Stimulated activated effector memory CD8-positive, alpha-beta T cell treated with anti-CD3 and anti-CD28 coated beads, Interleukin-12 subunit alpha, Interleukin-12 subunit beta, amount 100 ng/mL, for 72 hours (primary cell): ENCODE measurements at places on chromosomes 4 and X.

DNA sequence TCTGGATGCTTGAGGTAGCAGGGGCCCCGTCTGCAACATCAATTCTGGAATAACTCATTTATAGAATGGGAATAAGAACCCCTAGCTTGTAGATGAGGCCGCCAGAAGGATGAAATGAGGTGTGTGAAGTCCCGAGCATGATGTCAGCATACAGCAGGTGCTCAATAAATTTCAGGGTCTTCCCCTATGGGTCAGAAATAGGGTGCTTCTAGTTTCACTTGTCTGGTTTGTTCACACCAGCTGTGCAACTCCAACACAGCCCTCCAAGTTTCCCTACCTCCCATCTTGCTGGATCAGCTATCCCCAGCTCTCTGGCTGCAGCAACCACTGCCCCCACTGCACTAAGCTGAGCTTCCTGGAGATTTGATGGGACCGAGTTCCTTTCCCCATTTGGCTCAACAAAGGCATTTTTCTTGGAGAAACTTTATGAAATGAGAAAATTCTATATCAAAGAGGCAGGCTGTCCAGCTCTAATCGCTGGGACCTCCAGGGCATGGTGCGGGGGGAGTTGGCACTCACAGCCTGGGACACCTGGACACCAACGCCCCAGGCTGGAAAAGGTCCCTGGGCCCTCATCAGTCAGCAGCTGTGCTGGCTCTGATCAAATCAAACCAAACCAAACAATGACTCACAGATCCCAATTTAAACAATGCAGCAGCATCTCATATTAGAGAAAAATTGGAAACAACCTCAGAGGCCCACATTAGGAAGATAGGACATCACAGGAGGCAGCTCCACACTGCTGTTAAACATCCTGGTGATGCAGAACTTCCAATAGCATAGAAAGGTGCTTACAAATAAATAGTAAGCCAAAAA lies 13.3 kb downstream of the SLC2A9 start:
- DNase-seq: no peak

DNA sequence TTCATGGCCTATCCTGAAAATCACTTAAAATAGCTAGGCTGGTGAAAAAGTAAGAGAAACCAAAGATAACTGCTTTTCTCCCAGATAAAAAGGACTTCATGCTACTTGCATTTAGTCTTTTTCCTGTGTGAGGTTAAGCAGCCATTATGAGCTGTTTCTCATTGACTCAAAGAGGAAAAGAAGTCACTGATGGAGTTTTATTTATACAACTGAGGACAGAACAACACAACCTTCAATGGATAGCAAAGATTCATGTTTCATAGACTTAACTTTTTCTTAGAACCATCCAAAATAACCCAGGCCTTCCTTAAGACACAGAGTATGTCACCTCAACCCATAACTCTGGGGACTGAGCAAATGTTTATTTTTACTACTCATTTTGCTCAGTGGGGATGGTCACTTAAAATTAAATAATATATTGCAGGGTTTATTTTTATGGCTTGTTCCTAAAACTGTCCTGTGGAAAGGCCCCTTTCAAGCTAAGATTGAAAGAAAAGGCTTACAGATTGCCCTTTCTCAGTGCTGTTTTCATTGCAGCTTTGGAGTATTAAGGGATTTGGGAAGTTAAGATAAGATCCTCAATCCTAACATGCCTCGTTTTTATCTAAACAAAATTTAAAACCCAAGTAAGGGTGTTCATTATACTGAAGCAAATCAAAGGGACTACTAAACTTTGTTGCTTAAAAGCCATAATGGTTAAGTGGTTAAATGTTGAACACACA lies 252.6 kb upstream of the MAD2L1 start:
- DNase-seq: no peak

DNA sequence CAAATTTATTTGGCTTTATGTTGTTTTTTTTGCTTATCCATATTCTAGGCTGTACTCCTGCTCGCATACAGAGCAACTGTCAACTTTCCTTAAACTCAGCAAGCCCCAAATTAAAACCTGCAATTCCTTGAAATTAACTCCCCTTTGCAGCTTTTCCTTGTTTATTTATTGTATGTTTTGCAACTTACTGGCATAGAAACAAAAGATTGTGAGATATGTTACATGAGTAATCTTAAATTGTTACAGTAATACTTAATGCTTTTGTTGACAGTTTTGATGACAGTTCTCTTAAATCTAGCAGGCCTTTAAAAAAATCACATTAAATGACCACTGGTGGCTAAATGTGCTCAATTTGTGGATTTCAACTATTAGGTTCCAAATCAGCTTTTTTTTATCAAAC lies 4.5 kb downstream of the DDX3X start:
- DNase-seq: no peak

- DNase-seq: no peak
Measured at GRCh38 chr4:3826247-3827172, 60.3 kb downstream of the ADRA2C start.

- no peak for DNase-seq
Measured at GRCh38 chrX:2317527-2318055, 183.2 kb downstream of the DHRSX start.

GRCh38 chrX:133402042-133402453 lies 13.2 kb downstream of the GPC4 start:
- no peak for DNase-seq

DNA sequence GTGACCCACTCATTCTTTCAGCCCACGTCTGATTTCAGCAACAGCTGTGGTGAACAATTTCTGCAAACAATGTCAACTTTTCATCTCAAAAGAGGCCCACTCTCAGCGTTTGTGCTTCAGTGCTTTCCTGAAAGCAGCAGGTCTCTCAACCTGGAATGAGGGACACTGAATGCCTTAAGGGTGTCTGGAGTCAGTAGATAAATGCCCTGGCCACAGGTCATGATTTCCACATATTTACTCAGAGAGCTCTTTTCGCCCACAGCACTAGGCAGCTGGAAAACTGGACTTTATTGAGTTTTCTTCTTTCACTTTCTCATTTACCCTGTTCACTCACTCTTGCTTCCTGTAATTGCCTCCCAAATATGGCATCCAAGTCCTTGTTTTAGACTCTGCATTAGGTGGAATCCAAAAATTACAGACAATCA lies 52.8 kb downstream of the NPFFR2 start:
- no peak for DNase-seq

- DNase-seq: no peak
Measured at GRCh38 chr4:14874990-14875389, 127.3 kb upstream of the CPEB2 start.

DNA sequence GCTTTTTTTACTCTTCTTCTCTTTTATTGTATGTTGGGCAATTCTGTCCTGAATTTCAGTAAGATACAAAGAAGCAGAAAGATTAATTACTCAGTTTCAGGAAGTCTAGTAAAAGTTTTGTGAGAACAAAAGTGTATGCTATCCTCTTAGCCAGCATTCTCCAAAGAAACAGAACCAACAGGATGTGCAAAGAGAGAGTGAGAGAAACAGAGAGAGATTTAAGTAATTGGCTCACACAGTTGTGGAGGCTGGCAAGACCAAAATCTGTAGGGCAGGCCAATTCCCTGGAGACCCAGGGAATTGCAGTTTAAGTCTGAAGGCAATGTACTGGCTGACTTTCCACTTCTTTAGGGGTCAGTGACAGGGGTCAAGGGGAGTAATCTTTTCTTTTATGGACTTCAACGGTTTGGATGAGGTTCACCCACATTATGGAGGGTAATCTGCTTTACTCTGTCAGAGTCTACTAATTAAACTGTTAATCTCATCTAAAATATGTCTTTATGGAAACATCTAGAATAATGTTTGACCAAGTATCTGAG lies 59.2 kb upstream of the SLC39A8 start:
- DNase-seq: no peak

DNA sequence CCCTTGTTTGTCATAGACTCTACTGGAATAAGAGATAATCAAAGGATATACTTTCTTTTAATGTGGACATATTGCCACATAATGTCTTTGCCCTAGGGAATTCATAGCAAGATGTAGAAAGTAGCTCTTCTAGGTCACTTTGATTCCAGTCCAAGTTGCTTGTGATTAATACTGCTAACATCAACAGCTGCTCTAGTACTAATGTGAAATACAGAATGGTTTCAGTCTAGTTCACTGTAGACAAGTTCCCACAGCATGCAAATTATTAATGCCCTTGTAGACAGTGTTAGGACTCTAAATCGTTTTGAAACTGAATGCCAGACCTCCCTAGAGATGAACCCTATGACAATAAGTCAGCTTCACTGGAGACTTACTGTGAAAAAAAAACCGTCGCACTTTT lies 494.6 kb upstream of the ATOH1 start:
- DNase-seq: no peak

DNA sequence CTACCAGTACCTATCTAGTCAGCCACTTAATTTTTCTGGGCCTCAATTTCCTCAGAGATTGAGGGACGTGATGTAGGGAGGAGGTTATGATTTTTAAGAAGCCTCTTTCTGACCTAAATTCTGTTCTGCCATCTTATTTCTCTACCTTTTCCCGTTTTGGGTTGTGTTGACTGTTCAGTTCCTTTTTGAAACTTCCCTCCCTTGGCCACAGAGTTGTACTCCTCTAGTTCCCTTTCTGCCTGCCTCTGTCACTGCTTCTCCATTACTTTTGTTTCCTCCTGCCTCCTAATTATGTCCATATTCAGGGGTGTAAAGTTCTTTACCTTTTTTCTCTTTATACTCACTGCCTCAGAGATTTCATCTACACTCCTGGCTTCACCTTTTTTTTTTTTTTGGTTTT lies 25.4 kb downstream of the CLCN5 start:
- DNase-seq: no peak

- no peak for DNase-seq
Measured at GRCh38 chr4:84870398-84871163, 95.9 kb downstream of the WDFY3 start.

DNA sequence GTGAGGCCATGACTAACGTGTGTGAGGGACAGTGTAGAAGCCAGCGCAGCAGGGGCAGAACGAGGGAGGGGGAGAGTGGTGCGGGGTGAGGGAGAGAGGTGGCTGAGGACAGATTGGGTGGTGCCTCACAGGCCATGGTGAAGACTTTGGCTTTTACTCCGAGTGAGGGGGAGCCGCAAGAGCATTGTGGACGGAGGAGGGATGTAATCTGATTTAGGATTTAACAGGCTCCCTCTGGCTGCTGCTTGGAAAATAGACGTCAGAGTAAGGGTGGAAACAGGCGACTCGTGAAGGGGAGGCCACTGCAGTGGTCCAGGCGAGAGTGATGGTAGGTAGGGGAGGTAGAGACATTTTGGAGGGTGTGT lies 13.0 kb downstream of the PPP1R3F start:
- DNase-seq: no peak

DNA sequence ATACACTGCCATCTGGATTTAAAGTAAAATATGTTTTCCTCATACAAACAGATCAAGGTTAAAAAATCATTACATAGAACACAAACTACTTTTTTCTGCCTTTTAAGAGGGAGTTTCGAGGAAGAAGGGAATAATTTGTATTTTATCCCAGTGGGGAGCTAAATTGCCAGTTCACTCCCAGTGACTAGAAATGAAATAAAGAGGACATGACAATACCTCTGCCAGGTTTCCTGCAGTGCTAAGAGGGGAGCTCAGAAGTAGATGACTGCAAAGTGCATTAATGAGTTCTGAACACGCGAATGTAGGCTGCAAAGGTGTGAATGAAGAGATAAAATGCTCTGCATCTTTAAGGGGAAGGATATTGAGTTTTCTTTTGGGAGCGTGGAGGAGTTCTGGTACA lies 69.7 kb downstream of the SRPX start:
- no peak for DNase-seq

- DNase-seq: peak; percentile 42
Measured at GRCh38 chr4:89254847-89255246, 52.8 kb downstream of the GPRIN3 start.

- peak; percentile 32 for DNase-seq
Measured at GRCh38 chr4:159103384-159103990, 608 bp downstream of the RAPGEF2 start.

GRCh38 chrX:136616987-136617685 lies 30.8 kb upstream of the CD40LG start:
- DNase-seq: no peak

DNA sequence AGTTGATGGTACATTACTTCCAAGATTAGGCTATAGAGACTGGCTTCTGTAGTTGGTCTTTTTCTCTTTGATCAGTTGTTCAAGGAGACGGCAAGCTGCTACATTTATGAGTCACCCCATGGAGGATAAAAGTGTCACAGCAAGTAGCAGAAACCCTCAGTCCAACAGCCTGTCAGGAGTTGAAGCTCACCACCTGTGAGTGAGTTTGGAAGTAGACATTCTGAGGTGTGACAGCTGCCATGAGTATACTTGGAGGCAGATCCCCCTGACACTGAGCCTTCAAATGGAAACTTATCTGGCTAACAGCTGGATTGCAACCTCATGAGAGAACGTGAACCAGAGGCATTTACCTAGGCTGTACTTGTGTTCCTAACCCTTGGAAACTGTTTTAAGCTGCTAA lies 68.0 kb downstream of the CCNG2 start:
- no peak for DNase-seq

DNA sequence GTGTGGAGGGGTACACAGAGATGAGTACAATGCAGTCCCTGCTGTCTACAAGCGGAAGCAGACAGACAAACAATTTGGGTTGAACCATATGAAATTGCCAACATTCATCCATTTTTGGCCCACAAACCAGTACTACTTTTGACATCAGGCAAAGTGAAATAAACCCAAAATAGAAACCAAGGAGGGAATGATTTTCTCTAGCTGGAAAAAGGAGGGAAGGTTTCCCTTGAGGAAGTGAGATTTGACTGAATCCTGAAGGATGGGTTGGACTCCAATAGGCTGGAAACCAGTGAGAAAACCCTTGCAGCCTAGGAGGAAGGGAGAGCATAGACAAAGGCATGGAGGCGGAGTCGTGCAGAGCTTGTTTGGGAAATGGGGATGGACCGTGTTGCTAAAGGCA lies 63.5 kb upstream of the PJA1 start:
- DNase-seq: no peak

DNA sequence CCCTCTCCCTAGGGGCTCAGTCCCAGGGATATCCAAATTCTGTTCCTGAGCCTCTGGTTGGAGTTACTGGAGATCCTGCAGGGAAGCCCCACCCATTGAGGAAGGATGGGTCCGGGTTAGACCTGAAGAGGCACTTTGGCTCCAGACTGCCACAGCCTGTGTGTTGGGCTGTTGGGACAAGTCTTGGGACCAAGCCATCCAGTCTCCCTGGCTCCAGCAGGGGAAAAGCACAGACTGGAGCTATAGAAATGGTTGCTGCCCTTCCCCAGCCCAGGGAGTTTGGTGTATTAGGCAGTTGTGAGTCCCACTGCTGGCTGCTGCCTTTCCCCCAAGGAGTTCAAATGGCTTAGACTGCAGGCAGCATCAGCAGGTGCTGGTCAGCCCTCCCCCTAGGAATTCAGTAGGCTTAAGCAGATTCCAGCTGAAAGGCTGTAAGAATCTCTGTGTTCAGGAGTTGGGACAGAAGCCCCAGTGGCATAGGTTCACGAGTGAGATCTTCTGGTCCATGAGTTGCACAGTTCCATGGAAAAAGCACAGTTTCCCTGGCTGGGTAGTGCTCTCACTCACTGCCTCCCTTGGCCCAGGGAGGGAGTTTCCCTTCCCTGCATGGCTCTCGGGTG lies 344.0 kb upstream of the EPHA5 start:
- no peak for DNase-seq
